ENCODE measurements at places on chromosomes 7 and 10. TPM values are rescaled to one million over a fixed set of nuclear protein-coding genes. Genes with fewer than 3 reads are reported as not detected.

Gene ALDH18A1
- total RNA-seq: 44.0 TPM

Gene ACTR3C
- total RNA-seq: 5.3 TPM

Gene MINDY4
- total RNA-seq: 2.4 TPM

- DNase-seq: no peak
These were observed 11.1 kb upstream of the CUL1 start for GRCh38 chr7:148687555-148687954.

GRCh38 chr7:7335909-7336308 is 153.6 kb downstream of the C1GALT1 start:
- DNase-seq: no peak

GRCh38 chr7:78279032-78279431 is 480.5 kb downstream of the PHTF2 start:
- no peak for DNase-seq

GRCh38 chr10:128386231-128386630 is 260.0 kb upstream of the MKI67 start:
- no peak for DNase-seq

- no peak for DNase-seq
These were observed 42.5 kb downstream of the STK32C start for GRCh38 chr10:132264966-132265889.

GRCh38 chr10:11863353-11864109 is 40.4 kb downstream of the PROSER2 start:
- no peak for DNase-seq

Data from frontal cortex (tissue), 4 donors.